ENCODE measurements at places on chromosomes 12 and 14.

DNA sequence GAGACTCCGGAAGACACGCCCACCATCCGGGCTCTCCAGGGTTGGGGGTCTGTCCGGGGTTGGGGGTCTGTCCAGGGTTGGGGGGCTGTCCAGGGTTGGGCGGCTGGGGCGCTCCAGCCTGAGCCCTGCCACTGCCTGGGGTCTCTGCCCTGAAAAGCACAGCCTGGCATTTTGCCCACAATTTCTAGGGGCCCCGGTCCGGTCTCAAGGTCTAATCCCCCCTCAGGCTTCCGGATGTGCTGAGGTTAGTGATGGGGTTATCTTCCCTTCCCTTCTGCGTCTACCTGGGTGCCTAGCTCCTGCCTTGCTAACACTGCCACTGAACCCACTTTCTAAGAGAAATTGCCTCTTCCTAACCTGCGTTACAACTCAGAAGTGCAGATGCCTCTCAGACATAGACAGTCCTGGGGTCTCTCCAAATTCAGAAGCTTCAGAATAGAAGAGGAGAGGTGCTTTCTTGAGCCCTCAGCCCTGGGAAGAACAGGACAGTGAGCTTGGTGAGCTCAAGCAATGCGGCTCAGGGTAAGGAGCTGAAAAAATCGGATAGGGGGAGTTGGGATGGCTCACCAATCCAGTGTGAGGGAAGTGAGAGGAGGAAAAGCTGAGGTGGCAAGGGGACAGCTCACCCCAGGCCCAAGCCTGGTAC is 5.7 kb downstream of the LHX5 start:
- DNase-seq: no peak

DNA sequence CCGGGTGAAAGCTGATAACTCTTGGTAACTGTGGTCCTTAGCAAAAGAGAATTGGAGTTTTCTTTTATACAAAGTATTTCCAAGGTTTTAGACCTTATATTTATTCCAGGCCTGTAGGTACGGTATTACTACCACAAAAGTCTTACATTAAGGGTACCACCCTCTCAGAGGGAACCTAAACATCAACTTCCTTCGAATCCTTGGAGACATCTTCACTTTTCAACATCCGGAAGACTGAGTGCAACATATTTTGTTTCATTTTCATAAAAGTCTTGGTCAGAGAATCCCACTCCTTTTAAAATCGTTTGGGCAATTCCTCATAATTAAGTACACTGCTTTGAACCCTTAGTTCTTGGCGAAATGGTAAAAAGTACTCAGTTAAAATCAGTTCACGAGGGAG is 1.2 kb downstream of the CNOT2 start:
- no peak for DNase-seq

DNA sequence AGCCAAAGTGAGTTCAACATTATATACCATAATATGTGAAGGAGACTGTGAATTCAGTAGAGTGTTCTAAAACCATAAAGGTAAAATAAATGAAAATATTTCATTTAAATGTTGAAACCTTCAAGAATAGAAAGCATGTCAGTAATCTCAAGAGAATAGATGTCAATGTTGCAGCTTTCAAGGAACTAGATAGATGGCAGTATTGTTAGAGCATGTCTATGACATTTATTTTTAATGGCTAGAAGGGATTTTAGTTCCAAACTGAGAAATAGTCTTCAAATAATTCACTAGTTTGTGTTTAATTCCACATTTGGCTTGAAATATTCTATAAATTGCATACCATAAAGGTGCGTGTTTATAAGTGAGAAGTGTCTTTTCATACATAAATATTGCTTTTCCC is 326.5 kb downstream of the FLRT2 start:
- peak; percentile 3 for DNase-seq

- no peak for DNase-seq
Observed at GRCh38 chr14:23436327-23437132, 1.1 kb upstream of the MYH7 start.

DNA sequence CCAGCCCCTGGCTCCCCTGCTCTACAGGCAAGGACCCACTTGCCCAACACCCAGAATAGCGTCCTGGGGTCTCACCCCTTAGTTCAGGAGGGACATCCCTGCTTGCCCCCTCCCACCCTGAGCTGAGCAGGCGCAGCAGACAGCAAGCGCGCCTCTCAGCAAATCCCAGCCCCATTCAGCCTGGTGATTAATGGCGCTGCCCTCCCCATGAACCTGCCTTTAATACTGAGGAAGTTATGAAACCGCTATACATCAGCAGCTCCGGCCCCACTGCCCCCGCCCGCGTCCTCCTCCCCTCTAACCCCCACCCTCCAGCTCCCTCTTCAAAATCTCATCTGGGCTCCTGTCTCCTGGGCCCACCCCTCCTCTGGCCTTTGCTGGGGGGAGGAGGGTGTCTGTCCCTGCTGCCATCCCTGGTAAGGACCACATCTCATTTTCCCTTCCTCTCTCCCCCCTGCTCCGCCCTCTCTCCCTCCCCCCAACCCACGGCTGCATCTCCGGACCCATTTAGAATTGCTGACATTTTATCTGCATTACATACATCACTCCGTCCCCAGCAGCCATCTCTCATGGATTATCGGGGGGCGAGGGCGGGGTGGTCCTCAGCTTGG is 7.1 kb upstream of the SMUG1 start:
- DNase-seq: no peak

All from SW480 (cell line).